ENCODE measurements at places on chromosomes 6 and 20.

DNA sequence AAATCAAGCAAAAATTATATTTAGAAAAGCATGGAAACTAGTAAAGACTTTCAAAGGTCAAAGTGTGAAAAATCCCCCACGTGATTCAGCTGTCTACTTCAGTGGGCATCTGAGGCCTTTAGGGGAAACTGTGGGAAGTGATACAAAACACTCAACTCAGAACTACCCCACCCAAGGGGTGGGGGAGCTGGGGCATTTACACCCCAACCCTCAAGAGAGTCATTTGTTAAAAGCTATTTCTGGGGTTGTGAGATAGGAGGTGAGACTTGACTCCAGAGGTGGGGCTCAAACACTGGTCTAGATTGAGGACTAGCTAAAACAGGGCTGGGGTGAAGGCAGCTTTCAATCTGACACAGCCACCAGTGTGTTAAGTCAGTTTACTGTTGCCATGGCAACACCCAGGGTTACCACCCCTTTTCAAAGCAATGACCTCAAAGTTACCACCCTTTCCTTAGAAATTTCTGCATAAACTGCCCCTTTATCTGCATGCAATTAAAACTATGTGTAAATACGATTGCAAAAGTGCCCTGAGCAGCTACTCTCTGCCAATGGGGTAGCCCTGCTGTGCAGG is 9.9 kb upstream of the GTSF1L start:
- DNase-seq: no peak

DNA sequence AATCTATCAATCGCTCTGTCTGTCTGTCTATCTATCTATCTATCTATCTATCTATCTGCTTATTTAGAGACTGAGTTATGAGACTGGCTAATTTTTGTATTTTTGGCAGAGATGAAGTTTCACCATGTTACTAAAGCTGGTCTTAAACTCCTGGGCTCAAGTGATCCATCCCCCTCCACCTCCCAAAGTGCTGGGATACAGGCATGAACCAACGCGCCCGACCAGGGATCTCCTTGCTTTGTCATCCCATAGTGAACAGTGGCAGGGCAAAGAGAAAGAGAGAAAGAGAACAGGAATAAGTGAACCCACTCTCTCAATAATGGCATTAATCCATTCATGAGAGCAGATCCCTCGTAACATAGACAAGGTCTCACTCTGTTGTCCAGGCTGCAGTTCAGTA is 66.4 kb upstream of the DSP start:
- no peak for DNase-seq

GRCh38 chr6:10968776-10969175 is 75.3 kb downstream of the ELOVL2 start:
- DNase-seq: peak; percentile 72

GRCh38 chr6:6826095-6826901 is 237.8 kb downstream of the LY86 start:
- DNase-seq: no peak

DNA sequence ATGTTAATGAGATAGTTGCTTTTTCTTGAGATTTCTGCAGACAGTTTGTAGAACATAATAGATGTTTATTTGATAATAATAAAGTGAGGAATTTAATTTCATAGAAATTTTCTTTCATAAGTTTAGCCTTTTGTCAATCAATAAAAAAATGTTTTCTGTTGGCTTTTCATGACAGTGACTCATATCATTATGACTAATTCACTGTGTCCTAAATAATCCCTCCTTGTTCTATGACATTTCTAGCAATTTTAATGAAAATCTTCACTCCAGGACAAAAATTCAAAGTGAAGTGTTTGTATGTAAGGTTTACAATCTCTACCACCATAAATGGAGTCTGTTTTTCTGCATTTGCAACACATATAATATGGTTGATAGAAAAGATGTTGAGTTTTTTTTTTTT is 109.9 kb downstream of the UTRN start:
- DNase-seq: no peak

- no peak for DNase-seq
These were observed 1372.7 kb upstream of the CITED2 start for GRCh38 chr6:140747114-140747513.

- DNase-seq: no peak
These were observed 1.4 kb downstream of the PREP start for GRCh38 chr6:105401247-105402089.

GRCh38 chr6:27471365-27472115 is 1.4 kb downstream of the ZNF184 start:
- DNase-seq: no peak

DNA sequence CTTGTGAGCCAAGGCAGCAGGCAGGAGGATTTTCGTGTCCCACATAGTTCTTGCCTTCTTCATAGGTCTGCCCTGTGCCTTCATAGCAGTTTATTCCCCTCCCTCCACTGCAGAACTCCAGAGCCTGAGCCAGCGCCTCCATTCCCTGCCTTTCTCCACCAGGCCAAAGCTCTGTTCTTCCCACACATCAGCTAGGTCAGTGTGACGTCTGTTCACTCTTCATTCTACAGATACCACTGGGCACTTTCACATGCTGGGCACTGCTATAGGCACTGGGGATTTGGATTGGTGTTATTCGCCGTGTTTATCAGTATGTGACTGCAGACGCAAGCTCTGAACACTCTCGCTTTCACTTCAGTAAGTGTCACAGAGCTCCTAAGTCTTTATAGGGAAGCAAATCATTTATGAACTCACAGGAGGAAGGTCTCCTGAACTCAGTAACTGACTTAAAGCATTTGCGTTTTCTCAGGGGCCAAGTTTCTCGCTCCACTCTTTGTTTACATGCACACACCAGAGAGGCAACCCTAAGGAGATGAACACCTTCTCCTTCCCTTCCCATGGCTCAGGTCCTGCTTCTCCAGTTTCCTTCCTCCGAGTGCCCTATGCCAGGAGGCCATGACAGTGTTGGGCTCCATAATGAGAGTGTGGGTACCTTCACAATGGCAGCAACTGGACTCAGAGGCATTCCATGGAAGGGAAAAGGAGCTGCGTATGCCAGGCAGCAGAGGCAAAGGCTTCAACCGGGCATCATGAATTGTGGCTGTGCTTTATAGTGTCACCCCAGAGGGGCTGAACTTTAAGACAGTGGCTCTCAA is 6.3 kb upstream of the APMAP start:
- DNase-seq: no peak

DNA sequence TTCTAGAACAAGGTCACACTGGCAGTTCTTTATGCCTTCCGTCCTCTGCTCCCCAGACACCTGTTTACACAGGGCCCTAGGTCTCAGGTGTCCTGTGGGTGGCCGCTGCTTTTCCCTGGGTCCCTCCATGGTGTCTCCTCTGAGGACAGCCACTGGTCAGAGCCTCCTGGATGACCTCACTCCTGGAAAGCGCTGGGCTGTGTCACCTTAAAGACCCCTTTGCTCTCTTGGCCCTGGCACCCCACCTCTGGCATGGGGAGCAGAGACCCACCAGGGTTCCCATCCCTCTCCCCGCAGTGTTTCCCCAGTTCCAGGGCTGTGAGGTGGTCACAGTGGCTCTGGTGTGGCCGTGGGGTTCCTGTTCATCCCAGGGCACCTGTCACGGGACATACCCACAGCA is 33.9 kb downstream of the NTSR1 start:
- no peak for DNase-seq

GRCh38 chr6:42450477-42451332 is 1.0 kb downstream of the TRERF1 start:
- DNase-seq: no peak
